ENCODE measurements at places on chromosomes 2 and 18.

GRCh38 chr2:240959214-240959940 is 39.0 kb upstream of the SNED1 start:
- H3K36me3 ChIP-seq: no peaks in the 10 kb centered on the region
- H3K27me3 ChIP-seq: peaks cover 30% of the 10 kb centered on the region
- no peak for DNase-seq

DNA sequence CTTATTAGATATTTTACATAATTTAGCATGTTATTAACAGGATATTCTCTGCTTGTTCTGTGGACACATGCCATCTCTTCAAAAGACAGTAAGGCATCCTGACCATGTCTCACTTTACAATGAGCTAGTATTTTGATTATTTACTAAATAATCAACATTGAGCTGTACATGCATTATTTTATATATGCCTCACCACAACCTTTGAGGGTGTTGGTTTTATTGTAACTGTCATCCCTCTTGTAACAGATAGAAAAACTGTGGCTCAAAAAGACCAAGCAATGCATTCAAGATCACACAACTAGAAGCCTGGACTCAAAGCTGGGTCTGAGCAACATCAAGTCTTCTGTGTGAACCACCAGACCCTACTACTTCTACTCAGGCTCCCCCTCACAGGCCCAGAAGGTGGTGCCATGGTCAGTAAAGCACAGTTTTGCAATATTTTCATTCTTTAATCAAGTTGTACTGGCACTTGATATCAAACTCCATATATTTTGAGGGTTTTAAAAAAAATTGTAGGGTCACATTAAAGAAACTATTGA is 105.1 kb upstream of the ARL5A start:
- no peaks in the 10 kb centered on the region for H3K27me3 ChIP-seq
- H3K4me3 ChIP-seq: no peak overlapping the region
- DNase-seq: no peak
- no peak overlapping the region for H3K27ac ChIP-seq
- H3K4me1 ChIP-seq: no peaks in the 10 kb centered on the region

- H3K27me3 ChIP-seq: no peaks in the 10 kb centered on the region
- no peak for DNase-seq
- no peak overlapping the region for H3K27ac ChIP-seq
These were observed 388.3 kb downstream of the CTNNA2 start for GRCh38 chr2:79901161-79901560.

DNA sequence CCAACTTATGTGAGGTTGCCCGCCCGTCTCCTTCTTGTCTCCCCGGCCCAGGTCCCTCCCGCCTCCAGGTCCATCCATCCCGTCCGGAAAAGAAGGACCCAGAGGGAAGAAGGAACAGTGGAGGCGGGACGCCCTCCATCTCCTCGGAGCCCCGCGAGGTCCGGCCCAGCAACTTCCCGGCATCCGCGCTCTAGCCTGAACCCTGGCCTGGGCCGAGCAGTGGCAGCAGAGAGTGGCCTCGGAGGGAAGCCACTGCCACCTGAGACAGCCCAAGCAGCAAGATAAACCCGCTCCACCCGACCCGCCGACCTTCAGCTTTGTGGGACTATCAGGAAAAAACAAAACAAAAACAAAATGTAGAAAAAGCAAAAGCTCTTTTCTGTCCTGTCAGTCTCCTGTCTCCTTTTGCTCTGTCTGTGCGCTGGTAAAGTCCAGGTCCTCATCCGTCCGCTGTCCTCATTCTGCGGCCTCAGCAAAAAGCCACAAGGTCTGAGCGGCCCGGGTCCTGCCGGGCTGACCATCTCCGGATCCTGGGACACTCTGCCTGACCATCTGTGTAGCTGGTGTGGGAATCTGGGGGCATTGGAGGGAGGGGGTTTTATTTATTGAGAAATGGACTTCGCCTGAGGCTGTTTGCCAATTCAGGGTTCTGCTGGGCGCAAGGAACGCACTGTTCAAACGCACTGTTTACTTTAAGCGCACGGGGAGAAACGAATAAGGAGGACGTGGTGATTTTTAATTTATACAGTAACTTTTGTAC is 3.1 kb downstream of the DLX1 start:
- no peak overlapping the region for H3K27ac ChIP-seq
- H3K4me1 ChIP-seq: peaks cover 29% of the 10 kb centered on the region
- H3K27me3 ChIP-seq: peaks cover 89% of the 10 kb centered on the region

DNA sequence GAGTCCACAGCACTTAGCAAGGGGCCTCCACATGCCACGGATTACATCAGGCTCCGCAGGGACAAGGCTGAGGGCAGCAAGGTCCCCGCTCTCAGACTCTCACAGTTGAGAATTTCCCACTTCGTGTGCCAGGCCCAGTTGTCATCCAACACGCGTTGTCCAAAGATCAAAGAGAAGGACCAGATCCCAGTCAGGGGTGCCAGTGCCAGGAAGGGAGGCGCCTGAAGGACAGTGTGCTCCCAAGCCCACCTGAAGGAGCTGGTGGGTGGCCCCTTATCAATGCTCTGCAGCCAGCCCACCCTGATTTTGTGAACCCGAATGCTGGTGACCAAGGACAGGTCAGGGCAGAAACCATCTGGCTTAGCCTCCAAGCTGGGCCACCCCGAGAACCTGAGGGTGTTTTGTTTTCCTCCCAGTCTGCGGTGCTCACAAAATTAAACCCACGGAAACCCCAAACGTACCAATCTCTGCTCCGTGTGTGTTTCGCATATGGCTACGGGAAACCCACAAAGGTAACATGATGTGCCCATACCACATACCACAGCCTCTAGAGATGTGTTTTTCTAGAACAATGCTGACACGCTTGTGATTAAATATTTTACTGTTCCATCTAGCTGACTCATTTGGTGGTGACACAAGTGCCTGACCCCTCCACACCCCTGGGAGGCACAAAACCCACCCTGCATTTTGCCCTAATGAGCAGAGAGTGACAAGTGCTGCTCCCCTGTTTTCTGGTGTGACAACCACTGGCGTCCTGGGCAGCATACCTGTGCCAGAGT is 24.5 kb downstream of the CRACDL start:
- no peaks in the 10 kb centered on the region for H3K36me3 ChIP-seq
- DNase-seq: no peak
- H3K27ac ChIP-seq: peak overlapping the region; percentile 69
- no peaks in the 10 kb centered on the region for H3K27me3 ChIP-seq
- peaks cover 68% of the 10 kb centered on the region for H3K4me1 ChIP-seq

GRCh38 chr2:12831016-12831415 is 114.3 kb downstream of the TRIB2 start:
- no peak overlapping the region for H3K4me3 ChIP-seq
- no peak for DNase-seq
- no peaks in the 10 kb centered on the region for H3K27me3 ChIP-seq
- no peaks in the 10 kb centered on the region for H3K36me3 ChIP-seq

DNA sequence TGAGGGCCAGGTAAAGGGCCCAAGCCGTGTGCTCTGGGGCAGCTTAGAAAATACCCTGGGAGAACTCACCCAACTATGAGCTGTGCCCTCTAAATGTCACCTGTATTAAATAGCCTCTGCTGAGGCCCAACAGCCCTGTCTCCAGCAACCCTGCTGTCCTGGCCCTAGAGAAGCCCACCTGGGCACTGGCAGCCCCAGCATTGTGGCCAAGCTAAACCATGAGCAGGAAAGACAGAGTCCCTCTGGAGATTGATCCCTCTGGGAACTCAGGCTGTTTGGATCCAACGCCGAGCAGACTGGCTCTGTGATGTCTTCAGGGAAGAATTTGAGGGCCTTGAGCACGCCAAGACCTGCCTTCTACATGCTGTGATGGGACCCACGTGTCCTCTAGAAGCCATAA is 126.5 kb downstream of the TTC32 start:
- H3K4me3 ChIP-seq: no peak overlapping the region
- H3K36me3 ChIP-seq: no peaks in the 10 kb centered on the region
- no peak for DNase-seq
- no peak overlapping the region for H3K27ac ChIP-seq

GRCh38 chr2:12269041-12269972 is 447.4 kb upstream of the TRIB2 start:
- no peak for DNase-seq
- no peaks in the 10 kb centered on the region for H3K27me3 ChIP-seq
- no peaks in the 10 kb centered on the region for H3K36me3 ChIP-seq
- H3K27ac ChIP-seq: no peak overlapping the region

- no peak overlapping the region for H3K27ac ChIP-seq
- no peaks in the 10 kb centered on the region for H3K4me1 ChIP-seq
- H3K27me3 ChIP-seq: no peaks in the 10 kb centered on the region
- H3K36me3 ChIP-seq: no peaks in the 10 kb centered on the region
- no peak overlapping the region for H3K4me3 ChIP-seq
These were observed 198.2 kb downstream of the DLGAP1 start for GRCh38 chr18:4256766-4257417.

DNA sequence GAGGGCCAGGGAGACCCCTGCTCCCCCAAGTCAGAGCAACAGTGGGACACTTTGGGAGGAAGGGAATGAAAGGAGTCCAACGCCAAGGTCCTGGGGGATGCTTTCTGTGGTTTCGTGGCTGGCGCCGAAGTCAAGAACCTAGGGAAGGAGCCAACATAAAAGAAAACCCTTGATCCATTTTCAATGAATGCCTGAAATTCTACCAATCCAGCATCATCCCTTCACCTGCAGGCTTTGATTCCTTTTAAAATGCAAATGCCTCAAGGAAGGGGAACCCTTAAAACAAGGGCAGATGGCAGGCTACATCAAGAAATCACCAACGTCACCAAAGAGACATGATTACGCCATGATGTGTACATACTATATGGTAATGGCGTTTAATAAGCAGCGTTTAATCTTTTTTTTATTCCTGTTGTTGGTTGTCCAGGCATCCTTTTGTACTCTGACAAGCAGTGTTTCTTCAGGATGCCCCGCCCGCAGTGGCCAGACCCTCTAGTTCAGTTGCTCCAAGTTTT is 123.3 kb upstream of the SLC1A4 start:
- no peak for DNase-seq
- no peak overlapping the region for H3K27ac ChIP-seq
- no peaks in the 10 kb centered on the region for H3K36me3 ChIP-seq
- peaks cover 15% of the 10 kb centered on the region for H3K4me1 ChIP-seq
- H3K27me3 ChIP-seq: no peaks in the 10 kb centered on the region
- H3K4me3 ChIP-seq: no peak overlapping the region

GRCh38 chr18:6881034-6881820 is 151.7 kb downstream of the ARHGAP28 start:
- no peaks in the 10 kb centered on the region for H3K4me1 ChIP-seq
- no peak overlapping the region for H3K27ac ChIP-seq
- H3K4me3 ChIP-seq: no peak overlapping the region

- DNase-seq: no peak
- no peaks in the 10 kb centered on the region for H3K4me1 ChIP-seq
- H3K36me3 ChIP-seq: no peaks in the 10 kb centered on the region
- H3K27me3 ChIP-seq: no peaks in the 10 kb centered on the region
- H3K4me3 ChIP-seq: no peak overlapping the region
These were observed 477.7 kb downstream of the PLCL1 start for GRCh38 chr2:198282061-198282460.
